KBM-7 (cell line): ENCODE measurements at places on chromosomes 11 and 22.

GRCh38 chr11:65498977-65499712 is at the start of gene MALAT1:
Gene MALAT1 (plus strand): TSS chr11:65499045.
- DNase-seq, result peak; percentile 91

DNA sequence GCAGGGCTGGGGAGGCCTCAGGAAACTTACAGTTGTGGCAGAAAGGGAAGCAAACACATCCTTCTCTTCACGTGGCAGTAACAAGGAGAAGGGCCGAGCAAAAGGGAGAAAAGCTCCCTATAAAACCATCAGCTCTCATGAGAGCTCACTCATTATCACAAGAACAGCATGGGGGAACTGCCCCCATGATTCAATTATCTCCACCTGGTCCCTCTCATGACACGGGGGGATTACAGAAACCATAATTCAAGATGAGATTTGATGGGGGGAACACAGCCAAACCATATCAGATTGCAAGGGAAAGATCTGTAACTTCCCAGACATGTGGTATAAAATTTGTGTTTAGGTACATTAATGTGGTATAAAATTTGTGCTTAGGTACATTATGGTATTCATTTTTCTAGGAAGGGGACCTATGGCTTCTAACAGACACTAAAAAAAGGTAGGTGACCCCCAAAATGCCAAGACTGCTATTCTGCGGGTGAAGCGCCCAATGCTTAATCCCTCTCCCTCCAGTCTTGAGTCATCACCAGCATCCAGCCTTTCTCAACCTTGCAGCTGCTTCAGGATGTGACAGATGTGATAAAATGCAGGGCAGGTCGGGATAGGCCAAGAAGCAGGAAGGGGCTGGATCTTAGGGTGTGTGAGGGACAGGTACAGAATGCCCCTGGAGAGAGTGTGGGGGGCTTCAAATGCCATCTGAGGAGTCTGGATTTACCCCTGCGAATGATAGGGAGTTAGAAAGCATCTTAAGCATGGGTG is 57.7 kb upstream of the AMPD3 start:
- DNase-seq, result no peak

GRCh38 chr11:71582309-71582895 is at the start of gene KRTAP5-11:
Gene KRTAP5-11 (minus strand): TSS chr11:71582875. CDS start chr11:71582837, 38 bp downstream.
- DNase-seq, result no peak

DNA sequence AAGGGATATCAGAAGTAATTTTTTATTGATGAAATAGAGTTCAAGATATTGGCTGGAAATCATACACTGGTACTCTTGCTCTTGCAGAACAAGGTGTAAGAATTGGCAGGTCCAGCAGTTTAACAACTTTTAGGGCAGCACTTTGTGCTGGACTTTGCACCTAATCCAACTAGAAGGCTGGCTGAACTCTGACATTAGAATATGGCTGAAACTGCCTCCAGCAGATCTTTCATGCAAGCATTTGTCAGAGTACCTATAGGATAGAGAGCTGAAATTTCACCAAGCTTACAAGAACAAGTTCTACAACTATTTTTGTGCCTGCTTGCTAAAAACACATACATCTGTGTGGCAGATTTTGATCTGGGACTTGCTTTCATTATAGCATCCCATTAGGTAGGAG is 17.2 kb downstream of the HPS5 start:
- no peak for DNase-seq

- peak; percentile 83 for DNase-seq
Measured at GRCh38 chr11:406796-407650, 7.8 kb downstream of the SIGIRR start.

DNA sequence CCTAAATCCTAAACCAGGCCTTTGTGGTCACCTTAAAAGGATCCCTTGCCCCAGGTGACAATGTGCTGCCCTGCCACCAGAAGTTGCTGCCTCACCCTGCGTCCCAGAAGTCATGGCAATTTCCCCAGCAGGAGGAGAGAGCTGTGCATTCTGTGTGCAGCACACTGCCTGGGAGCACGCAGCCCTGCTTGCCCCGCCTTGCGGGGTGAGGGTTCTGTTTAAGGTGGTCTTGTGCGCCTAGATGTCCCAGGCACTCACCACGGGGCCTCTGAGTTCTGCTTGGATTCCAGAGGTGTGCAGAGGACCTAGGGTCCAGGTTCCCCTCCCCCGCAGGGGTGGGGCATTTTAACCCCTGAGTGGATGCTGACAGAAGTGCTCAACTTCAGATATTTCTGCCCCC is 95.0 kb downstream of the GRAMD1B start:
- DNase-seq, result no peak

GRCh38 chr11:9344061-9344680 is 29.8 kb upstream of the TMEM41B start:
- no peak for DNase-seq

GRCh38 chr11:8242118-8242475 is 21.6 kb downstream of the LMO1 start:
- DNase-seq, result no peak

- DNase-seq, result no peak
Measured at GRCh38 chr11:86408845-86409244, 34.2 kb downstream of the CCDC81 start.

DNA sequence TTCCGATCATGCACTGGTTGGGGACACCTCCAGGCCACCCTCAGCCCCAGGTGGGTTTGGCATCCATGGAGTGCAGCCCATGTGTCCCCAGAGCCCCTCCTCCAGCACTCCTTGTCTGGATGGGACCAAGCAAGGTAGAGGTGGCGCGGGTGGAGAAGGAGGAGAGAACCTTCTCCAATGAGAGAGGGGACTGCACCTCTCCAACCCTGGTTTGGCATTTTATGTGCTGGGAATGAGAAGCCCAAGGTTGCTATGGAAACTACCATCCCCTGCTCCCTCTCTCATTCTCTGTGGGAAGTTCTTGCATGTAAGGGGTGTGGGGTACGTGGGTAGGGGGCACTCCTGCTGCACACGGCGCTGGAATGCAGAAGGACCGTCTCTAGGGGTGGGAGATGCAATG is 21.8 kb upstream of the RASD2 start:
- DNase-seq, result no peak

DNA sequence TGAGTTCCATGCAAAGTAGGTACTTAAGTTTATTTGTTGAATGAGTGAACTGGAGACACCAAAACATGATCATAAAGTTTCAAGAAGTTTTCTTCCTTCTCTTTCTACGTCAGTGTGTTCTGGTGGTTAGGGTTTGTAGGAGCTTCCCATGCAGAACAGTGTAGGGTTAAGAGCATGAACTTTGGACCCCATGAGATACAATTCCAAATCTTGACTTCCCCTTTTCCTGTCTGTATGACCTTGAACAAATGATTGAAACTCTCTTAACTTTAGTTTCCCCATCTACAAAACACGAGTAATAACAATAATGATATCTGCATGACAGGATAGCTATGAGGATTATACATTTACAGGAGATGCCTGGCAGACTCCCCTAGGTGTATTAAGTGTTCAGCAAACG is 41.0 kb upstream of the TENM4 start:
- peak; percentile 43 for DNase-seq
